ENCODE measurements at places on chromosomes 1 and 21.

- DNase-seq, result no peak
Observed at GRCh38 chr21:43772425-43772821, 3.7 kb downstream of the CSTB start.

- DNase-seq, result no peak
Observed at GRCh38 chr1:22801761-22802160, 91.1 kb downstream of the EPHB2 start.

- DNase-seq, result no peak
Observed at GRCh38 chr1:198829356-198829755, 190.5 kb downstream of the PTPRC start.

DNA sequence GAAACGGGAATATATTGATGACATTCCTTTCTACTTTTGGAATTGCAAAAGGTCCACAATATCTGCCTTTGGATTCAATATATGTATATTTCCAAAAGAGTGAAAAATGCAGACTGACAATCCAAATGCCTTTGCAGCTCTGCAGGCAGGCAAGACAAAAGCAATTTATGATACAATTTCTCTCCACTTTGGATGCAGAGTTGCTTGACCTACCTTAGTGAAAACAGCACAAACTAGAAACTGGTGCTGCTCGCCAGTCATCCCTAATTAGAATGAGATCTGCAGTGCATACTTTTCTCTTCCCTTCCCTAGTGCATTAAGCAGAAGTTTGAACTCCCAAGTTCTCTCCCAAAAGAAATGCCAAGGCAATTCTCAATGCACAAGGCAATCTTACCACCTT is 56.8 kb downstream of the KIAA0319L start:
- no peak for DNase-seq

DNA sequence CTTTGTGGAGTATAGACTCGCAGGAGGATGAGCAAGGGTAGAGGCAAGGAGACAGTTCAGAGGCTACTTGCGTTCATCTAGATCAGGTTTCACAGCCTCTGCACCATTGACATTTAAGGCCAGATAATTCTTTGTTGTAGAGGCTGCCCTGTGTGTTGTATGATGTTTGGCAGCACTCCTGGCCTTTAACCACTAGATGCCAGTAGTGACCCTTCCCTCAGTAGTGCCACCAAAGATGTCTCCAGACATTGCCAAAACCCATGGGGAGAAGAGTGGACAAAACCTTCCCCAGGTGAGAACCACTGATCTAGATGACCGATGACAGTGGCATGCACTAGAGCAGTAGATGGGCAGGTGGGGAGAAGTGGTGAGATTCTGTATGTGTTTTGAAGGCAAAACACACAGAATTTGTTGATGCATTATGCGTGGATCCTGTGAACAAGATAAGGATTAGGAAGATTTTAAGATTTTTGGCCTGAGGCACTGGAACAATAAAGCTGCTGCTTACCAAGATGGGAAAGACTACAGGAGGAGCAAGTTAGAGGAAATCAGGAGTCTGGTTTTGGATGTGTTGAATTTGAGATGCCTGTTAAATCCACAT is 9.9 kb upstream of the COG2 start:
- DNase-seq, result no peak

GRCh38 chr1:58528518-58528917 is 18.0 kb downstream of the OMA1 start:
- no peak for DNase-seq

GRCh38 chr1:20185834-20186782 is at the start of the genes PLA2G2C and UBXN10:
Gene PLA2G2C (minus strand): TSS chr1:20186518. CDS start chr1:20177363, 9,155 bp downstream.
Gene UBXN10 (plus strand): TSS chr1:20186096. CDS start chr1:20190562, 4,466 bp downstream.
- peak; percentile 75 for DNase-seq

DNA sequence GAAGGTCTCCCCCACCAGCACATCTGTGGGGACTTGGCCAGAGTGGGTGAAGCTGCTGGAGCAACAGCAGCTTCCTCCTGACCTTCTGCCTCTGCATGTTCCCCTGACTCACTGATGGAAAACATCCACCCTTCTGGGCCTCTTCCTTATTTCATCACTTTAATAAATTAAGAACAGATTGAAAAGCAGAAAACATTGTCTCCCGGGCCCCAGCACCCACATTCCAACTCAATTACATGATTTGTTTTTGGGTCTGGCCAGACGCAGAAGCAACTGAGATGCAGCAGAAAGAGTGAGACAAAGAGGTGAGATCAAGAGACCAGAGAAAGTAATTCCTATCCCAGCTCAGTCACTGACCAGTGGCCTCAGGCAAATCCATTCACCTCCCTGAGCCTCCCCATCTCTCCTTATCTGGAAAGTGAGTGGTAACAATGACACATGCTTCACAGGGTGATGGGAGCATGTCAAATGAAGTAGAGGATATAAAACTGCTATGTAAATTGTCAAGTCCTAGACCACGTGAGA is 157.1 kb downstream of the ELAVL4 start:
- DNase-seq, result no peak

- DNase-seq, result no peak
Observed at GRCh38 chr21:14989359-14989758, 75.4 kb downstream of the NRIP1 start.

DNA sequence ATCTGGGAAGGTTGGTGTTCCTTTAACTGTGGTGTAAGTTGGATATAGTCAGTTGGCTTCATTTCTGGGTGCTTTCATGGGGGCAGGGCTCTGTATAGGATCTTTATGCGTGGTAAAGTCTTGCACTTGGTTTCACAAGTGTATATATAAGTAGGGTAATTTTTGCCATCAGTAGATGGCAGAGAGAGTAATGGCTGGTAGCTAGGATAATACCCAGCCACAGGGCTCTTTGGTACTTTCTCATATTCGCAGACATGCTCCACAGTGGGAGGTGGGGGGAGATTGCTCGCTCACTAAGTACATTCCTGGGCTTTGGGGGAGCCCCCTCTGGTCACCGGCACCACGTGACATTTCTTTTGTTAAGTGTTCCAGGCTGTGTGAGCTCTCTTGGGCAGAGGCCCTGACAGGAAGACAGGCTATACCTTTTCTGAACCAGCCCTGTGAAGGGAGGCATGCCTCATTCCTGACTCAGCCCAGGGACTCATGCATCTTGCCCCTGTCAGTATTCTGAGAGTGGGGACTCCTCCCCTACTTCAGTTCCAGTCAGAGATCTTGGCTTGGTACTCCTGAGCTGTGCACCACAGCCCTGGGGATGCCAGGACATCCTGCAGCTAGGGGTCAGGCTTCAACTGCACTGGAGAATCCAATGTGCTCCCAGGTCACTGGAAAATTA is 37.6 kb downstream of the FCRL2 start:
- DNase-seq, result no peak

GRCh38 chr1:29645586-29645985 is 409.3 kb downstream of the PTPRU start:
- no peak for DNase-seq

DNA sequence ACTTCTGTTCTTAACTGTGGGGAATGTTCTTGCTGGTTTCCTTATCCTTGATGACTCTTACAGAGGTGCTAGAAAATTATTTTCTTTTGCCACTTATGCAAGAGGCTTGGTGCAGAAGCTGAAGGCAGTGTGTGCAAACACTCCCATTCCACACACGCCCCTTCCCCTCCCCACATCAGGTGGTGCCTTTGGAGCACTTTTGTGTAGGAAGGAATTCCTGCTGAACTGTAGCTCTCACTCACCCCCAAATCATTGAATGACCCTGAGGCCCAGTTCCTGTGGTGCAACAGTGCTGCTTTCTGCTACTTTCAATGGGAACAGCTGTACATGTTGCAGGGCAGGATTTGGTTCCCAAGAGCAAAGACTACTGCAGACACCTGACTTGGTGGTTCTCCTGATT is 101.8 kb downstream of the CD247 start:
- no peak for DNase-seq

- DNase-seq, result no peak
Observed at GRCh38 chr1:94624203-94624602, 82.6 kb upstream of the F3 start.

GRCh38 chr1:205569411-205570172 is 62.2 kb downstream of the ELK4 start:
- DNase-seq, result no peak

- no peak for DNase-seq
Observed at GRCh38 chr21:46480466-46480865, 21.8 kb downstream of the DIP2A start.

DNA sequence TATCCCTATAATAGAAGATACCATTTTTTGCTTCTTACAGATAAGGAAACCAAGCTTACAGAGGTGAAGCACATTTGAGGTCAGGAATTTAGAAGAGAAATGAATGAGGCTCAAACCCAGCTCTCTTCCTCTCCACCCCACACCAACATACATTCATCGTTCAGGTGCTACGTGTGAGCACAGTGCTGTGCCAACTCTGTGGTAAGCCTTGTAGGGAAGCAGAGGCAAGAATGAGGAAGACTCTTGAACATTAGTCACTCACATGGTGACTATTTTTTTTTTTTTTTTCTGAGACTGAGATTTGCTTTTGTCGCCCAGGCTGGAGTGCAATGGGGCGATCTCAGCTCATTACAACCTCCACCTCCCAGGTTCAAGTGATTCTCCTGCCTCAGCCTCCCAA is 314.0 kb downstream of the NTNG1 start:
- DNase-seq, result no peak

- peak; percentile 14 for DNase-seq
Observed at GRCh38 chr21:35102488-35103371, 53.6 kb upstream of the RUNX1 start.

DNA sequence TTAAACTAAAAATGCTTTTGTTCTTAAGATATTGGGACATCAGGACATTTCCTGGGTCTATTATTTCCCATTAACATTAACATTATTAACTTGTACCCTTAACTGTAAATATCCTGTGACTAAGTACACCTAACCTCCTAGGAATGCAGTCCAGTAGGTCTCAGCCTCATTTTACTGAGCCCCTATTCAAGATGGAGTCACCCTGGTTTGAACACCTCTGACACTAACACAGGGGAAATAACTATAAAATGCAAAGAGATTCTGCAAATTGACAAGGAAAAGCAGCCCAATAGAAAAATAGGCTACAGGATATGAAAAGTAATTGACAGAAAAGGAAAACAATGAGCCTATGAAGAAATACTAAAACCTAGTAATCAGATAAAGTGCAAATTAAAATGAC is 11.6 kb upstream of the NCMAP start:
- no peak for DNase-seq

DNA sequence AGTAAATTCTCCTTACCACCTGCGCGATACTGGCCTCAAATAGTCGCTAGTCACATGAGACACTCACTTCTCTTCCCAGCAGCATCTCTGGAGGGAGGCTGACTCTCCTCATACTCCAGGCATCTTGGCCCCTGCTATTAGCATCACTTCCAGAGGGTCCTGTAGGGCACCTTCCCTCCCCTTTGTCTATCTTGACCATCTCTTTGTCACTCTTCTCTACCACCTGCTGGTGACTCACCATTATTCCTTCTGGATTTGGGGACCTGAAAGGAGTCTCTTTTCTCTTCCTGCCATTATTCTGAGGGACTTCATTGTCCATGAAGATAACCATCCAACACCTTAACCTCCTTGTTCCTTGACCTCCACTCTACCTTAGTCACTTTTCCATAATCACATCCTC is 31.7 kb upstream of the GPR37L1 start:
- DNase-seq, result no peak

DNA sequence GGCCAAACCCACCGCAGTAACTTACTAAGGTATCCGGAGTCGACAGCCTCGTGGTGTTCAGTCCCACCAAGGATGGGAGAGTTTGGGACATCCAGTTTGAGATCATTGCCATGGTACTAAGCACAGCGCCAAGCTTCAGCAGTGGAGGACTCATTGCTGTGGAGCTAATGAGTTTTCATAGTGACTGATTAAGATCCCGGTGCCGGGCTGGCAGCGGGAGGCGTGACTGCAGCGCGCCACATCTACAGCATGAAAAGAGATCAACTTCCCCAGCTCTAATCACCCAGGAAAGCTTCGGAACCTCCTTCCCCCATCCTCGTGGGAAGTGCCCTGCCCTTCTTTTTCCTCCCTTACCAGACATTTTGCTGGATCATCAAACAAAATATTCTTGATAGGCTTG is 149.9 kb downstream of the OLFM3 start:
- no peak for DNase-seq

GRCh38 chr21:23394458-23394857 is 2212.8 kb downstream of the MRPL39 start:
- no peak for DNase-seq

DNA sequence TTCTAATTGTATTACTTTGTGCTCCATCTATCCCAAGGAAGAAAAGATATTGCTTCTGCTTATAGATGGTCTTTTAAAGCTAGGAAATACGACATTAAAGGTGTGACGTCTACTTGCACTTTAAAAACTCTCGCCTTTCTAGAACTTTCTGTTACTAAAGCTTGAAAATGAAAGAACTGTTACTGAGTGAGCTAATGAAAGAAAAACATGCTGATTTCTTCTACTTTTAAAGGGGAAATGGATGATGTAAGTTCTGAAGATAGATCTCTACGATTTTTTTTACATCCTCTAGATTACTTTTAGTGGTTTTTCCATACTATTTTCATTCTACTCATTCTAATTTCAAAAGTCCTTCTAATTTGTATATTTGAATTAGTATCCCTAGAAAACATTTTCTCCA is 387.5 kb downstream of the USP25 start:
- no peak for DNase-seq

DNA sequence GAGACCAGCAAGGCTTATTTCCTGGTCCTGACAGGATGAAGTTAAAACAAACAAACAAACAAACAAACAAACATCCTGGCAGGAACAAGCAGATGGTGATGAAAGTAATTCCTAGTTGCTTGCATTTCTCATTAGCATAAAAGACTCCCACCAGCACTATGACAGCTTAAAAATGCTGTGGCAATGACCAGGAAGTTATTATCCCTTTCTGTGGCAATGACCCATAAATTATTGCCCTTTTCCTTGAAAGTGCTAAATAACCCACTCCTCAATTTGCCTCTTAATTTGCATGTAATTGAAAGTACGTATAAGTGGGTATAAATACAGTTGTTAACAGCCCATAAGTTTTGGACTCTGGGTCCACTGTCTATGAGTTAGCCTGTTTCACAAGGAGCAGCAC is 727.6 kb upstream of the NEGR1 start:
- DNase-seq, result no peak

- DNase-seq, result no peak
Observed at GRCh38 chr1:77605246-77606026, 77.0 kb downstream of the ZZZ3 start.

DNA sequence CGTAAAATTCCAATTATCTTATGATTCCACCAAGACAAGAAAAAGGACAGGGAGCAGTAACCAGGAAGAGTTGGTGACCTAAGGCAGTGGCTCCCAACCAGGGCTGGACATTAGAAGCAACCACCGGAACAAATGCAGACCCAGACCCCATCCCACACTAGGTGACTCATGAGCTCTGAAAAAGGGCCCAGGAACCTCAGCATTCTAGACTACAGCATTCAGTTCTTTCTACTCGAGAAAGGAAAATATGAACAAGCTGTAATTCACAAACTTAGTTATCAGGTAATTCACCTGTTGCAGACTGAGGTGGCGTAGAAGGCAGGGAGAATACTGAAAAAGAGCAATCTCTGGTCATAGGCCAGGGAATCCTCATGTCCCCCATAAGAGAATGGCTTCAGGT is 138.4 kb upstream of the KRTAP19-8 start:
- no peak for DNase-seq

Measured in activated naive CD8-positive, alpha-beta T cell treated with anti-CD3 and anti-CD28 coated beads for 36 hours (primary cell).